ENCODE measurements at places on chromosomes 11 and 22.

DNA sequence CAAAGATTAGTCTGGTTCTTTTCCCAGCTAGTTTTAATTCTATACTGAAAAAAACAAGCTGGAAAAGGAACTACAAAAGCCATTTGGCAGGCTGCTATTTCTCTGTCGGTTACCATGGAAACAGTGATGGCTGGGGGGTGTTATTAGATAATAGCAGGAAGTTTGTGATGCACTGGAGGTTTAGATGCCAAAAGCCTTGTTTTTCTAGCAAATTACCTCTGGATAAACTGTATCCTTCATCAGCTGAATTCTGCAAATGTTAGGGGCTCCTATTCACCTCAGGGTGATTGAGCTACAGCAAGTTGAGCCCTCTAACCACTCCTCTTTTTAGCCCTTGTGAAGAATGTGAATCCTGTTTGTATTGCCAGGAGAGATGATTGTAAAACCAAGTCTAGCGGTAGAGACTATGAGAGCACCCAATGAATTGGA is 25.2 kb downstream of the ALKBH3 start:
- DNase-seq = no peak

DNA sequence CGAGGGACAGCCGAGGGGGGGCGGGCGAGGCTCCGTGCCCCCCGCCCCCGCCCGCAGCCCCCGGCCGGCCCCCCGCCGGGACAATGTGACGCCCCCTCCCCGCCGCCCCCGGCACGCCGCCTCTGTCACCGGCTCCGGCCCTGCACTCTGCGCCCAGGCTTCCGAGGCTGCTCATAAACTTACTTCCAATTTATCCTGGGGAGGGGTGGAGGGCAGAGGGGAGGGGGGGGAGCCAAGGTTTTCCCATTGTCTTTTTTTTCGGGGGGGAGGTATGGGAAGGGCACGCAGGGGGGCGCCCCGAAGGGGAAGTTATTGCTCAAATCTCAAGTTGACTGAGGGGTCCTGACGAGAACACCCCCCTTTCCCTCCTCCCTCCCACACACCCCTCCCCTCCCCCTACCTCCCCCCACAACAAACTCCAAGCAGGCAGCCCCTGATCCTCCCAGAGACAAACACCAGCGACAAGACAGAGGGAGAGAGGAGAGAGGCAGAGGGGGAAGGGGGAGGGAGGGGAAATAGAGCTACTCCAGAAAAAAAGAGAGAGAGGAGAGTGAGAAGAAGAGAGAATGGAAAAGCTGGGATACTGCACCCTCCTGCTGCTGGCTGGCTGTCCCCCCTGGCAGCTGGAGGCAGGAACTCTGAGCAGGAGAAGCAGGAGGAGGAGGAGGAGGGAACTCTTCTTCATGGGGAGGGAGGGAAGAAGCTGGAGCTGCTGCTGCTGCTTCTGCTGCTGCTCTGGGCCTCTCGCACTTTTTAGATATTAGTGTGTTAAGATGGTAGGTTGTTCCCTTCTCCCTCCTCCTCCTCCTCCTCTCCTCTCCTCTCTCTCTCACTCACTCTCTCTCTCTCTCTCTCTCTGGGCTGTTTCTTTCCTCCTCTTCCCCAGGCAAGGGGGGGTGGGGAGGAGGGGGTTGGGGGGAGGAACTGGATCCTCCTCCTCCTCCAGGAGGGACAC is 631 bp downstream of the PHF21A start:
- no peak for DNase-seq

DNA sequence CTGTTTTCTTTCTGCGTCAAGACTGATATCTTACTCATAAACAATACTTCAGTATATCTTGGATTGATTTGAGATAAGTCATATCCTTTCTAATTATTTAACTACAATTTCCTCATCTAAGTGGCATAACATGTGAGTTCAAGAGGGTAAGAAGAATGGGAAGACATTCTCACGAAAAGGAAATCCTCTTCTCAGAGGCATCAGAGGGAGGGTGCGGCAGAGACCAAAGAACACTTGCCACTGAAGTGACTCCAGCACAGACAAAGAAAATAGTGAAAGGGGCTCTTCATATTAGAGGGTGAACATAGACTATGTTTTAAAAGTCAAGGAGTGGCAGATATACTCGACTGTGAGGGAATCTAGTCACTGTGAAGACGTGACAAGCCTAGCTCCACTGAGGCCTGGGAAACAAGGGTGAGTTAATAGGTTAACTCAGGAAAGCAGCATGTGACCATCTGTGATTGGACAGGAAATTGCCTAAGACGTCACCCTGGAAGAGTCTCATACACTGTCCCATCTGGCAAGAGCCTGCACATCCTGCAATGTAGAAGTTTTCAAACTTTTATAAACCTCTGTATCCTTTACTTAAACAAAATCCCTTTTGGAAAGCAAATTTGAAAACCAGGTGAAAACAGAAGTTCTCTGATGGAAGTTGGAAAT is 1.9 kb upstream of the MMP1 start:
- no peak for DNase-seq

DNA sequence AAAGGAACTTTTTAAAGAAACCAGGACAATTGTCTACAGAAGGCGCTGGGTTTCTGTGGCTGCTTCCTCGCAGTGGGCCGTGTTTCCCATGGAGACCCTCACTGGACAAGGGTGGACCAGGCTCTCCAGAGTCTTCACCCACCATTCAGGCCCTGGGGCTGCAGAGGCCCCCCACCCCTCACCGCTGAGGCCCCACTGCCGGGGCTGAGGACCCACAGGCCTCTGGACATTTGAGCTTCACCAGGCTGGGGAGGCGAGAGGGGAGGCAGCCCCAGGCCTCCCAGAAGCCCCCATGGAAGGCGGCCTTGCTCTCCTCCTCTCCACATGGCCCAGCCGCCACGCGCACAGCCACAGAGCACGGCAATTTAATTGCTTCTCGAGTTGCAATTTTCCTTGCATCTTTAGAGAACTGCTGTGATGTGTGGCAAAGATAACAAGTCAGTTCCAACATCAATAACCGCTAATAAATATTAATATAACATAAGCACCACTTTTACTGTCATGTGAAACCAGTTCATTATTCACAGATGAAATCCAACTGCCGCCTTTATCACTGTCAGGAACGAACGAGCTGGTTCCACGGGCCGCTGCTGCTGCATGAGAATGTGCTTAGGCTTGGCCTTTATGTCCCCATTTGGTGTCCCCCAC is 81.0 kb downstream of the PHF21B start:
- no peak for DNase-seq

DNA sequence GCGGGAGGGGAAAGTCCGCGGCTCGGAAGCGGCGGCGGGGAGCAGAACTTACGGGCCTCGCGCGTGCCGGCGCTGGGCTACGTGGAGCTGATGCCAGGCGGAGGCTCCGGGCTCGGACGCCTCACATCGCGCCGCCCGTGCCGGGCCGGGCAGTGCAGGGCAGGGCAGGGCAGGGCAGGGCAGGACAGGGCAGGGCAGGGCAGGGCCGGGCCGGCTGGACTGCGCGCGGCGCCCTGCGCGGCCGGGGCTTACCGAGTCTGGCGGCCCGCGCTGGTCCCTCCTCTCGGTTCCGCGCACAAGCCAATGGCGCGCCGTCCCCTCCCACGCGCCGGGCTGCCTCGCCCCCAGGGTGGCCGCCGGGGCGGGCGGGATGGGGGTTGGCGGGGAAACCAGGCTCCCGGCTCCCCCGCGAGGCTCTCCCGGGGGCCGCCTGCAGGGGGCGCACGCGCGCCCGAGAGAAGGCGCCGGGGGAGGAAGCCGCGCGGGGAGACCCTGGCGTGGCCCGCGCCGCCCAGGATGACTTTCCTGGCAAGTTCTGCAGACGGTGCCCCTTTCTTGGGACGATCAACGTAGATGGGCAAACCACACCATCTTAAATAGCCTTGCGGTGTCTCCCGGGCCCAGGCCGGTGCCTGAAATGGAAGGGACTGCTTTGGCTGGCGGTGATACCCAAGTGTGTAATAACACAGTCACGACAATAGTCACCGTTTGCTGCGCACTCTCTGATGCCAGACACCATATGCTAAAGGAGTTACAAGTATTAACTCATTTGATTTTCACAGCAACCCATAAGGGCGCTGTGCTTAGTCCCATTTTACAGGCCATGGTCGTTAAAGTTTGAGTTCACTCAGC is at the start of gene TP53I11:
Gene TP53I11 (minus strand): TSS at position 259 of the 852 bp plus-strand sequence. CDS start 12,548 bp downstream, outside the sequence.
- DNase-seq = peak; percentile 18

DNA sequence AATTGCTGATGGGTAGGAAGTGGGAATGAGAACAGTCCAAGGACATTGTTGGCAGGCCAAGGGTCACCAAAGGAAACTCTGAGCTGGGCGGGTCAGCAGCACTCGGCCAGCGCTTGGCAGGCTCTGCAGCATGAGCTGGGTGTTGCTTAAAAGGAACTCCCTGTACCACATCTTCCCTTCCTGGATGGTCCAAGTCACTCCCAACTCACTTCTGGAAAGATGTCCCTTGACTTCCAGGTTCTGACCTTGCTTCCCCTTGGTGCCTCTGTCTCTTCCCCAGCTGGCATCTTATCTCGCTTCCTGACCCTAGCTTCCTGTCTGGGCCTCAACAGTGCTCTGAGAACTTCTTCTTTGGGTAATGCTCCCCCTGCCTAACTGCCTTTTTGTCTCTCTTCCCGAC is 24.8 kb upstream of the SWAP70 start:
- DNase-seq = no peak

DNA sequence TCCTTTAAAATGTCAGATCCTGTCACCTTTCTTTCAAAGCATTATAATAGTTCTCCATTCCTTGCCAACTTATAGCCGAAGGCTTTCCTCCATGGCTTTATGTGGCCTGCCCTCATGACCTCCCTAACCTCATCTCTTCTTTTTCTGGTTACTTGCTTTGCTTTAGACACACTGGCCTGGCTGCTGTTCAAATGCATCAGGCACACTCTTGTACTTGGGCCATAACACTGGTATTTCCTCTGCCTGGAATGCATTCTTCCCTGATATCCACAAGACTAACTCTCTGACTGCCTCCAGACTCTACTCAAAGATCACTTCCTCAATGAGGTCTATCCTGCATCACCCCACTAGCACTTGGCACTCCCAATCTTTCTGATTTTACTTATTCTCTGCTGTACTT is 710.3 kb downstream of the KCNA4 start:
- no peak for DNase-seq

DNA sequence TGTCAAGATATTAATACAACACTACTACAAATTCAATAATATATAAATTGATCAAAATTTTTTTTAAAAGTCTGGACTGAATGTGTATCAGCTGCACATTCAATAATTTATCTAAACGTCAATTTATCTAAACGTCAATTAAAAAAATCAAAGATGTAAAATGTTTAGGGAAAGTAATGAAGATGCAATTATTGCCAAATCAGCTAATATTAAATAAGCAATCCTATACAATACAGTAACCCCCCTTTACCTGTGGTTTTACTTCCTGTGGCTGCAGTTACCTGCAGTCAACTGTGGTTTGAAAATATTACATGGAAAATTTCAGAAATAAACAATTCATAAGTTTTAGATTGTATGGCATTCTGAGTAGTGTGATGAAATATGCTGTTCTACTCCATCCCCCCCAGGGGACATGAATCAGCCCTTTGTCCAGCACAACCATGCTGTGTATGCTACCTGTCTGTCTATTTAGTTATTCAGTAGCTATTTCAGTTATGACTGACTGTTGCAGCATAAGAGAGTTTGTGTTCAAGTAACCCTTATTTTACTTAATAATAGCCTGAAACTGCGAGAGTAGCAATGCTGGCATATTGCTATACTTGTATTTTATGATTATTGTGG is 72.2 kb downstream of the CWF19L2 start:
- DNase-seq = no peak

- DNase-seq = no peak
These were observed 48.7 kb downstream of the IGLL1 start for GRCh38 chr22:23531283-23531956.

- no peak for DNase-seq
These were observed 2.8 kb downstream of the TMEM109 start for GRCh38 chr11:60916669-60917206.

- no peak for DNase-seq
These were observed 470.5 kb downstream of the MIAT start for GRCh38 chr22:27127911-27128310.

Data from stimulated activated CD4-positive, alpha-beta T cell treated with anti-CD3 and anti-CD28 coated beads, TNF-alpha, amount 100 ng/mL, for 1 hour (primary cell).